ENCODE measurements at places on chromosomes 5 and 9.
A peak's percentile ranks its signal among the peaks of the same experiment; 100 is the strongest.

DNA sequence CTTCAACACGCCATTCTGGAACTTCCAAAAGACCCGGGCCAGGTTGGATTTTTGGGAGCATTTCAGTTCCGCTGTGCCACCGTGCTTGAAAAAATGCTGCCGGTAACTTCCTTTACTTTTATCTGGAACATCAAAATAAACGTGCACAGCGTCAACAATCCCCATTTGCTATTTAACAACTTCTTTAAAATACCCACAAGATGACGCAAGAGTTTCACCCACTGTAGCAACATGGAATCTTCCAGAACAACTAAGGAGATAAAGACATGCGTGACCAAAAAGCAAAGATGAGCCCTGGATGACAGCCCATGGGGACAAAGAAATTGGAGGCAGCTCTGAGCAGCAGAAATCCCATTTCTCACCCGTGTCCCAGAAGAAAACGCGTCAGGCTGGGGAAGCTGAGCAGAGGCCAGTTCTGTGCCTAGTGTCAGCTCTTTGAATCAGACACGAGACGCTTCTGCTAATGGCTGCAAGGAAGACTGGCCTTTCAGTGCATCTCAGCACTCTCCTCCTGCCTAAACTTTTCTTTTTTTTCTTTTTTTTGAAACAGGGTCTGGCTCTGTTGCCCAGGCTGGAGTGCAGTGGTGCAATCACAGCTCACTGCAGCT, 61.3 kb downstream of the SECISBP2 start:
- DNase-seq, result no peak

DNA sequence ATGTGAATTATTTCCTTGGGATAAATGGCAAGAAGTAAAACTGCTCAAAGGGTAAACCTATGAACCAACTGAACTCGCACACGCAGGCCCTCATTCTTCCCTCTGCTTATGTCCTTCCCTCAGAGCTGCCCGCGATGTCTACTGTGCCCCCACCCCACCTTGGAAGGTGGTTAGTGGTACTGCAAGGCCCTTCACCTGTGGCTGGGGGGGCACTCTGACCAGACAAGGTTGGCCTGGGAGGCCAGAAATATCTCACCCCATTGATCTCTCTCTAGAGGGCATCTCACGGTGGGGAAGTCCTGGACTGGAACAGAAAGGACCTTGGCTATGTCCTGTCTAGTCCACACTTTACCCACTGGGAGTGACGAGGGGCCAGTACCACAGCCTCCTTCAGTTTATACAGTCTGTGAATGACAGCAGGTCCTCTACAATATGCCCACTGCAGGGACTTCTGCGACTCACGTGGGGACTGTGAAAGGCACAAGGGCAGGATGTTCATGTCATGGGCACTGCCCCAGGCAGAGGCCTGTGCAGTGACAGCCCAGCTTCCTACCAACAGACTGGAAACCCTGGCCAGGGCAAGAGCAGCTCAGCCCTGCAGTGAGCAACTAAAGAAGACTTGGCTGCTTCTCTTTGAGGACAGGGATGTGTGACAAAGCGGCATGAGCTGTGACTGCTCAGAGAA, 56.8 kb upstream of the SYNPO start:
- no peak for DNase-seq

GRCh38 chr9:116336133-116336862, 182.7 kb downstream of the PAPPA start:
- DNase-seq, result no peak

DNA sequence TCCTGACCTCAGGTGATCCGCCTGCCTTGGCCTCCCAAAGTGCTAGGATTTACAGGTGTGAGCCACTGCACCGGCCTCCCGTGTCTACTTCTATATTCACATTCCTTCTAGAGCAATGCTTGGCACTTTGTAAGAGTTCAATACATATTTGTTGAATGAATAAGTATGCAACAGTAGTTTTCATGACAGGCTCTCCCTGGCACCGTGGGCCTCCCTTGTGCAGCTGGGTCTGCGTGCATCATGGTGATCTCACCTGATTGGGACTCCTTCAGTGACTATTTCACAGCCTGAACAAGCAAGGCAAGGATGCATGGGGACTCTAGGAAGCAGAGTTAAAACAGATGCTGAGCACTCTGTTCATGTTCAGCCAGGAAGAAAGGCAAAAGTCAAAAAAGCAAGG, 6.8 kb upstream of the ZBTB34 start:
- no peak for DNase-seq

DNA sequence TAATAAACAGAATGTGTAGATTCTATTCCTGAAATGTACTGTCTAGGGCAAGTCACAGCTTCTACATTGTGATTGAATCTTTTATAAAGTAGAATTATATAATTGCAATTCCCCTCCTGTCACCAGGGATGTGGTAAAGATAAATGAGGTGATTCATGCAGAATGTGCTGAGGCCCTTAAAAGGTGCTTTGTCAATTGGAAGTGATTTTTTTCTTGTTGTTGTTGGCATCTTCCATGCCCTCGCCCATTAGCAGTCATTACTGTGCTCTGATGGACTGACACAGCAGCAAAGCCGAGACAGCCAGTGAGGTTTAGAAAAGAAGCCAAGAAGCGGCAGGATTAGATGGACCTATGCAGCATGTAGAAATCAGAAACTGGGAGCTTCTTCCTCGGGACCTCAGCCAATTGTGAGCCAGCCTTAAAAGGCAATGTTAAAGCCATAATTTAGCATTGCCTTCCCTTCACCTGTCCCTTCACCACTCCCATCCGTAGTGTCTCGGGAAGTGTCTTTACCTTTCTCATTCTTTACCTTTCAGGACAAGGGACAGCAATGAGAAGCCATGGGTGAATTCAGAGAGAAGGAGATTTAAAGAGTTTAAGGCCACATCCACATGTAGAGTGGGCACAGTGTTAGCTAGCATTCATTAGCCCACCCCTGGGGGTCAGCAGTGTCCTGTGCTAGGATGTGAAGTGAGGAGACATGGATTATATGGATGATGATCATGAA, 257.8 kb downstream of the PLK2 start:
- DNase-seq, result no peak

GRCh38 chr5:10551782-10552138, 12.1 kb upstream of the ANKRD33B start:
- no peak for DNase-seq

- no peak for DNase-seq
These were observed 49.0 kb upstream of the POU5F2 start for GRCh38 chr5:93790401-93790800.

- peak; percentile 40 for DNase-seq
These were observed 9.3 kb upstream of the DOLPP1 start for GRCh38 chr9:129071526-129072126.

All from activated CD4-positive, alpha-beta T cell treated with anti-CD3 and anti-CD28 coated beads for 36 hours (primary cell).